ENCODE measurements at places on chromosomes 2 and 18.

- no peak for DNase-seq
These were observed 1119.7 kb upstream of the CNTNAP5 start for GRCh38 chr2:122905431-122905830.

DNA sequence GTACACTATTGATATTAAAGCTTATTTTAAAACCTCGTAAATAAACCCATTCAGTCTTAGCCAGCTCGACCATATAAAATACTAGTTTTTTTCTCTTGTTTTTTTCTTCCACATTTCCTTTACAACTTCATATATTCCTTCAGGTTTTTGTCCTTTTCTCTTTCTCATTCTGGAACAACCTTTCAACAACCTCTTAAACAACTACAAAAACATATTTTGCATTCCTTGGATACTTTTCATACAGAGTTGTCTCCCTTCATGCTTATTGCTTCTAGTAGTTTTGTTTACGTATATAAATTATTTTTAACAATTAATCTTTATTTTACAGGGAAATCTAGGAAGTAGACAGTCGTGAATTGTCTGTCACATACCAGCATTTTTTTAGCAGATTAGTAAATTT is 41.2 kb downstream of the COMMD1 start:
- DNase-seq: no peak

DNA sequence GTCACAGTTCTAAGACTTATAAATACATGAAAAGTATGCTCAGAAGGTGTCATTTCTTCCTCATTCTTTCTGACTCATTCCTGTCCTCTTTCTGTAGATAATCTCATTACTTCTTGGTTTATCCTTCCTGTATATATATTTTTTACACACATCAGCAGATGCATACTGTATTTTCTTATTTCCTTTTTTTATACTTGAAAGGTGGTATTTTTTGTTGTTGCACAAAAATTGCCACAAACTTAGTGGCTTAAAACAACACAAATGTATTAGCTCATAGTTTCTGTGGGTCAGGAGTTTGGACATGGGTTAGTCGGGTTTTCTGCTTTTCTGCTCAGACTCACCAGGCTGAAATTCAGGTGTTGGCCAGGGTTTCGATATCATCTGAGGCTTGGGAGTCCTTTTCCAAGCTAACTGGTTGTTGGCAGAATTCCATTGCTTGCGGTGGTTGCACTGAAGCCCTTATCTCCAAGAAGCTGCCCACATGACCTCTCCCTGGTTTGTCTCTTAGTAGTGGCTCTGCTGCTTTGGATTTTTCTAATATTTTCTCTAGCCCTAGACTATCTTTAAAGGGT is 162.6 kb downstream of the FMNL2 start:
- no peak for DNase-seq

GRCh38 chr2:163490281-163490680 is 245.5 kb downstream of the FIGN start:
- no peak for DNase-seq

DNA sequence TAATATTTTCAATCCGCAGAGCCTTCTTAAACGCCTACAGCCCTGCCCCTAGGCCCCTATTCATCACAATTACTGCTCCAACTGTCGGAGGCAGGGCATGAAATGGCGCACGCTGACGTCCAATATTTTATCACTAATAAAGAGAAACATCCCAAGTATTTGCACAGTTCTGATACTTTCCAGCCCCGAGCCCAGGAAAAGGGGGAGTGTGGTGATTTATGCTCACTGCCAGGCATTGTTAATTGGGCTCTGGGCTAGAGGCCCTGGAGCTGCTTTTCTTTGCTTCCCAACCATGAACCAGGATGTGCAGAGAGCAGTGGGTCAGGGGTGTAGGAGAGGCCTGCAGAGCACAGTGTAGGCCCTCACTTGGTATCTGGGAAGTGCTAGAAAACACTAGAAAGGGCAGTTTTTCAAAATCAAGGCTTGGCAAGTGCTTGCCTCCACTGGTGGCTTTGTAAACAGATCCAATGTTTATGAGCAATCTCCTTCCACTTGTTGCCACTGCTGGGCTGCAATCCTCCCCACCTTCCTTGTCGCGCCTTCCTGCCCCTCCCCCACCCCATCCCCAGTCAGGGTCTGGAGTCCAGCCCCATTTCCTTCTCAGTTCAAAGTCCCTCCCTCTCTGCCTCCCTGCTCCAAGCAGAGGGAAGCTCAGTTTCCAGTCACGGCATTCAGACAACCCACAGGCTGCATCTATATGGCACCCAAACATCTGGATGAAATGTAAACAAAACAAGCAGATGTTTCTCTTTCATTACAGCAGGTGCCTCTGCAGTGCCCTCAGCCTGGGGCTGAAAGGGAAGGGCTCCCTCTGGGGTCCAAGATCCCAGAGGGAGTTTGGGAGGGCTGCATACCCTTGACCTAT is 83.9 kb upstream of the PKDCC start:
- DNase-seq: peak; percentile 75

- DNase-seq: no peak
These were observed 608 bp downstream of the PHOSPHO2 start for GRCh38 chr2:169694894-169695260.

All from left hindlimb (tissue), 1 donor.